ENCODE measurements at places on chromosomes 16 and 17. TPM values are rescaled to one million over a fixed set of nuclear protein-coding genes. Genes with fewer than 3 reads are reported as not detected.

CDH13 gene
- total RNA-seq: 27.2 TPM

MT3 gene
- not detected for total RNA-seq

RHBDL3 gene
- total RNA-seq: 0.41 TPM

KRTAP3-1 gene
- not detected for total RNA-seq

GRCh38 chr17:50396261-50397110 lies 837 bp downstream of the LRRC59 start:
- peak; percentile 76 for DNase-seq

DNA sequence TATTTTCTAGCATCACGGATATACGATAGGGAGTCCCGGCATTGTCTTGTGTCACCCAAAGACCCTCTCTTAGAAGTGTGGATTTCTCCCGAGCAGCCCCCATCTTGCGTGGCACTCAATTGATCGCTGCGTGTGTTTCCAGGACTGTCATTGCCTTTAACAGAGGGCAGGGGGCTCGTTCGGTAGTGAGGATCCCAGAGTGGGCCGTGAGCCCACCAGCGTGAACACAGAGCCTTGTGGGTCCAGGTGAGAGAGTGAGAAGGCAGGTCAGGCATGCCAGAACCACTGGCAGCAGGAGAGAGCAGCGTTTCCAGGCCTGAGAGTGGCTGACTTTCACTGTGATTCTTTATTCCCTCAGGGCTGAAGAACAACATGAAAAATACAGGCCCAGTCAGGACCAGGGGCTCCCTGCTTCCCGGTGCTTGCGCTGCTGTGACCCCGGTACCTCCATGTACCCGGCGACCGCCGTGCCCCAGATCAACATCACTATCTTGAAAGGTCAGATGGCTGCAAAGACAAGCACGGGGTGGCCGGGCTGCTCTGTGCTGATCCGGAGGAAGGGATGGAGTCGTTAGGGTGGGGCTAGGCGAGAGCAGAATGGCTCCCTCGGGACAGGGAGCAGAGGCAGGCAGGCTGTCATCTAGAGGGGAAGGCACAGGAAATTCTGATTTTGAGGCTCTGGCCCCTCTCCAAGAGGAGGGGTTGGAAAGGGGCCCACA lies 22.4 kb downstream of the C1QTNF1 start:
- peak; percentile 46 for DNase-seq

- no peak for DNase-seq
Measured at GRCh38 chr17:57737450-57737849, 7.6 kb downstream of the CCDC182 start.

- DNase-seq: no peak
Measured at GRCh38 chr17:62822080-62822904, 14.2 kb upstream of the MARCHF10 start.

DNA sequence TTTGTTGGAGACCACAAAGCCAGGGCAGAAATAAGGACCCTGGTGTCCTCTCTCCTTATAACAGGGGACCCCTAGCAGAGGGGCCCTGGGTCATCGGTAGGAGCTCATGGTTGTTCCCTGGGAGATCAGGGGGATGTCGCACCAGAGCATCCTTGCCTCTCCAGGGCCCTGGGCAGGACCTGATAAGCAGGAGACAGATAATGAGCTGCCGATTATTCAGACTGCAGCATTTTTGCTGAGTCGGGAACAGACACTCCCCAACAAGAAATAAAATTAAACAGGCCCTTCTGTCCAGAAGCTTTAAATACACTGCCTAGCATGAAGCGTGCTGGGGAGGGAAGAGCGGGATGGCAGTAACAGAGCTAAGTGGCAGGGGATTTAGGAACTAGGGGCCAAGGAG lies 15.4 kb upstream of the GFAP start:
- DNase-seq: peak; percentile 9

DNA sequence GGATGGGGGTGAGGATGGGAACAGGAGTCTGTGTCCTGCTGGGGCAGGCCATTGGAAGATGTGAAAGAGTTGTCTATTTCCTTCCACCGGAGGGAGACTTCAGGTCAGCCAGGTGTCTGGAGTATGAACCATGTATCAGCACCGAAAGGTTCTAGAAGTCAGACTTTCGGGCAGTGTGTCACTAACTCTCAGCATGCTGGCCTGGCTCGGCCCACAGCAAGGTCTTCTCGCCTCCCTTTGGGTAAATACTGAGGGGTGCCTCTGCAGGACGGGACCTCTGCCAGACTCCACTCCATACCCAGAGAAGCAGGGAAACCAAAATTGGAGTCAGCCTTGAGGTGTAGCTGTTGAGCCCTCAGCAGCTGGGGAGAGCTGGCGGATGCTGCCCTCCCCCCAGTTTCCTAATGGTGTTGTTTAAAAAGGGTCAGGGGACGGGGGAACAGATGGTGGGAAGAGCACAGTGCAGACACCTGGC lies 507 bp downstream of the CIITA start:
- peak; percentile 42 for DNase-seq

GRCh38 chr16:22308824-22309520 lies 11.8 kb downstream of the POLR3E start:
- DNase-seq: no peak

Measured in upper lobe of right lung (tissue), 1 donor.